ENCODE measurements at places on chromosomes 4 and X. TPM values are rescaled to one million over a fixed set of nuclear protein-coding genes. Genes with fewer than 3 reads are reported as not detected.

The CTSO gene
- polyA plus RNA-seq = 55.3 TPM

The SMIM14 gene
- polyA plus RNA-seq = 462 TPM

The GABRE gene
- polyA plus RNA-seq = not detected

The IL13RA1 gene
- 43.6 TPM for polyA plus RNA-seq

The COL4A5 gene
- not detected for polyA plus RNA-seq

The RASL11B gene
- not detected for polyA plus RNA-seq

The CSAG3 gene
- not detected for polyA plus RNA-seq

The GPC3 gene
- not detected for polyA plus RNA-seq

The SPANXA2 gene
- not detected for polyA plus RNA-seq

The PPP2R2C gene
- not detected for polyA plus RNA-seq

The USP17L30 gene
- not detected for polyA plus RNA-seq

The USP51 gene
- 0.65 TPM for polyA plus RNA-seq

The CITED1 gene
- polyA plus RNA-seq = not detected

The UGT2B11 gene
- not detected for polyA plus RNA-seq

The REELD1 gene
- polyA plus RNA-seq = not detected

The HHIP gene
- not detected for polyA plus RNA-seq

The NXF2 gene
- not detected for polyA plus RNA-seq

The SYP gene
- 0.74 TPM for polyA plus RNA-seq

The ZNF827 gene
- polyA plus RNA-seq = 5.5 TPM

The TEX13D gene
- not detected for polyA plus RNA-seq

The FRMPD4 gene
- not detected for polyA plus RNA-seq

The BEND2 gene
- polyA plus RNA-seq = 0.32 TPM

The FMR1NB gene
- not detected for polyA plus RNA-seq

The TMPRSS11F gene
- not detected for polyA plus RNA-seq

The NPY1R gene
- polyA plus RNA-seq = not detected

The TCEAL6 gene
- polyA plus RNA-seq = not detected

The BCORL1 gene
- polyA plus RNA-seq = not detected

The TGIF2LX gene
- polyA plus RNA-seq = not detected

The C4orf51 gene
- not detected for polyA plus RNA-seq

The SH2D1A gene
- polyA plus RNA-seq = 0.93 TPM

The CLDN2 gene
- not detected for polyA plus RNA-seq

The NAA11 gene
- not detected for polyA plus RNA-seq

The VCX2 gene
- not detected for polyA plus RNA-seq

The SULT1E1 gene
- polyA plus RNA-seq = not detected

The GUCY1A1 gene
- polyA plus RNA-seq = 4.9 TPM

The EFHC2 gene
- polyA plus RNA-seq = not detected

The PRR32 gene
- not detected for polyA plus RNA-seq

The PABPC1L2B gene
- polyA plus RNA-seq = not detected

The ANXA3 gene
- polyA plus RNA-seq = not detected

The ARMCX1 gene
- polyA plus RNA-seq = 0.12 TPM

The IL21 gene
- not detected for polyA plus RNA-seq

The DCAF8L2 gene
- not detected for polyA plus RNA-seq

The PAGE4 gene
- polyA plus RNA-seq = not detected

The POF1B gene
- polyA plus RNA-seq = 0.27 TPM

The C4orf33 gene
- 15.8 TPM for polyA plus RNA-seq

The CT45A1 gene
- polyA plus RNA-seq = not detected

The TMEM192 gene
- 23.7 TPM for polyA plus RNA-seq

The CENPI gene
- polyA plus RNA-seq = 0.60 TPM

The TIGD2 gene
- polyA plus RNA-seq = 8.1 TPM

The FAM47A gene
- not detected for polyA plus RNA-seq

The GPR143 gene
- polyA plus RNA-seq = 0.17 TPM

The PAGE1 gene
- not detected for polyA plus RNA-seq

The MAGEC2 gene
- polyA plus RNA-seq = not detected

The NSUN7 gene
- polyA plus RNA-seq = 3.2 TPM

The CD40LG gene
- polyA plus RNA-seq = not detected
